NCI-H345 (cell line): ENCODE measurements at places on chromosomes 11 and 22.

GRCh38 chr22:27307545-27308247, 493.9 kb downstream of the MN1 start:
- no peak for DNase-seq

DNA sequence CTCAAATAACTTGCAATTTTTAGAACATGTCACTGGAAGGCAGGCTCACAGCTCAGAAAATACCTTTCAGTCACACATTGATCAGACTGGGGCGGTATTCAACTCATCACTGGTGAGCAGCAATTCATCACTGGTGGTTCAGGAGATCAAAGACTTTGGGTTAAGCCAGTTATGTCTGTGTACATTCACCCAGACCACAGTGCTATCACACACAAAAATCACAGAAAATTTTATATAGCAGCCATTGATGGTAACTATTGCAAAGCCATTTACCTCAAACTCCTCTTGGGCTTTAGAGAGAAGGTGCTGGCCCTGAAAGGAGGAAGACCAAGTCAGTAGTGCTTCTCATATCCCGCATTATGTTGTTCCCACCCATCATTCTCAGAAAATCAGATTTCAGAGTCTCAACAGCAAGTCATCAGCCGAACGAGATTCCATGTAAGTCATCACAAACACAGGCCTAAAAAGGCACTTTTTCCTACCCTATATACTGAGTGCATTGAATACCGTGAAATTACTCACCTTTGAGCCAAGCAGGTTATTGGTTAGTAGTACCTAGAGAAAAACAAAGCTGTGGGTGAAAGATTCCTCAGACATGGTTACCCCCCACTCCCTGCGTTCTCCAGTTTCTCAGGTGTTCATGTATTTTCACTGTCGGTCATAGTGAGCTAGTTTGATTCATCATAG, 14.0 kb upstream of the WDR74 start:
- no peak for DNase-seq

GRCh38 chr22:24095826-24096757, 85.0 kb downstream of the CABIN1 start:
- no peak for DNase-seq

- no peak for DNase-seq
Measured at GRCh38 chr22:49499433-49500075, 328.1 kb downstream of the BRD1 start.

- peak; percentile 73 for DNase-seq
Measured at GRCh38 chr22:41403532-41404318, 22.0 kb downstream of the TEF start.

GRCh38 chr11:123479048-123479837, 49.2 kb downstream of the GRAMD1B start:
- DNase-seq: no peak

- no peak for DNase-seq
Measured at GRCh38 chr22:40529821-40530220, 106.7 kb downstream of the MRTFA start.

GRCh38 chr22:20606041-20606783, 98.8 kb downstream of the MED15 start:
- DNase-seq: peak; percentile 69

DNA sequence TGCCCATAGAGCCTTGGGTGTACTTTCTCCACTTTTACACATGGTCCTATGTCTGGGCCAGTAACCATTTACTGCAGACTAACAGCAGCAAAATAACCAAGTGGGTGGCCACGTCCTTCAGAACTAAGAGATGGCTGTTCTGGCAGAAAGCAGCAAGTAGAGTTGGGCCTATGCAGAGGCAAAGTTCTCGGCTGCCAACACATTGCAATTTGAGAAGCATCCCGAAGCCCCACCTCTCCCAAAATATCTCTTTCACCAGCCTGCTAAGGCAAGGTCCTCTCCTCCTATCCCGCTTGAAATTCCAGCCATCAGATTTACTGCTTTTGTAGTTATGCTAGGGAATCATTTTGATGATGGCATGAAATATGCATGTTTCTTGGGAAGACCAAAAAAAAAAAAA, 118.5 kb upstream of the APOA1 start:
- no peak for DNase-seq

GRCh38 chr11:33924341-33924740, 32.5 kb upstream of the LMO2 start:
- no peak for DNase-seq

- no peak for DNase-seq
Measured at GRCh38 chr11:120314861-120315260, 10.2 kb upstream of the TLCD5 start.

DNA sequence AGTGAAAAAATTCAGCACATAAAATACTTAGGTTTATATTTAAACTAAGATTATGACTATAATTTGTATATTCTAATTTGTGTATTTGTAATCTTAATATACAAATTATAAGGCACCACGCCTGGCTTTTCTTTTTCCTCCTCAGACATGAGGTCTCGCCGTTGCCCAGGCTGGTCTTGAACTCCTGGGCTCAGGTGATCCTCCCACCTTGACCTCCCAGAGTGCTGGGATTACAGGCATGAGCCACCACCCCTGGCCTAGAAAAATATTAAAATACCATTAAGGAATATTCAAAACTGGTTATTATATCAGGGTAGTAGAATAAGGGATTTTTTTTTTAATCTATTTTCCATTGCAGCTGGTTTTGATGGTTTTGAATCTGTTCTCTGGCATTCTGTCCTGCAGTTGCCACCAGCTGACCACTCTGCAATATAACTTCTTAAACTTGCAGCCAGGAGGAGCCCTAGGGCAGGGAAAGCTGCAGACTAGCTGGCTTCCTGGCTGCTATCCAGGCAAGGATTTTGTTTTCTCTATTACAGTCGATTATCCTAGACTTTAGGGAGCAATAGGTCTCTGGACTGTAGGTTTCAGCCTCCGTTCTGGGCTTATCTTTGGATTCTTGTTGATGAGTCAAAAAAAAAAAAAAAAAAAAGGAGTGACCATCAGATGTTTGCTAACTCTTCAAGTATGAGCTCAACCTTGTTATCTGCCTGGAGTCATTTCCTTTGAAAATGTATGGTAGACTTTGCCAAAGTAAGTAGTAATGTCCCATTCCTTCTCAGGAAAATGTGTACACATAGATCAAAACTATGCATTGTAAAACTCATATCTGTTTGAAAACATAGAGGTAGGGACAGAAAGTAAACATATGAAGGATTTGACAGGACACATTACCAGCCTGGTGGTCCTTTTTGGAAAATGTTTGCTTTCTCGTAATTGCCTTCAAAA, 13.2 kb downstream of the POLA2 start:
- peak; percentile 25 for DNase-seq

DNA sequence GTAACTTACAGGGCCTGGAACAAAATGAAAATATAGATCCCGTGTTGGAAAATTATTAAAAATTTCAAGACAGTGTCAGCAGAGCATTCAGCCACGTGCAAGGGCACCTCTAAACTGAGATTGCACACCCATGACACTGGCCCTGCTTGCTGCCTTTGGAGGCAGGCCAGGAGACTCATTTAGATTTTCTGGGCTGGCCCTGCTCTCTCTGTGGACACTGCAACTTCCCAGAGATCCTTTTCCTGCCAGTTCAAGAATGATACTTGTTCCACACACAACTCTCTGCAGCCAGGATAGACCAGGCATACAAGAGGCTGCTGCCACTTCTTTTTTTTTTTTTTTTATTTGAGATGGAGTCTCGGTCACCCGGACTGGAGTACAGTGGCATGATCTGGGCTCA, 56.7 kb upstream of the PTPRJ start:
- no peak for DNase-seq

DNA sequence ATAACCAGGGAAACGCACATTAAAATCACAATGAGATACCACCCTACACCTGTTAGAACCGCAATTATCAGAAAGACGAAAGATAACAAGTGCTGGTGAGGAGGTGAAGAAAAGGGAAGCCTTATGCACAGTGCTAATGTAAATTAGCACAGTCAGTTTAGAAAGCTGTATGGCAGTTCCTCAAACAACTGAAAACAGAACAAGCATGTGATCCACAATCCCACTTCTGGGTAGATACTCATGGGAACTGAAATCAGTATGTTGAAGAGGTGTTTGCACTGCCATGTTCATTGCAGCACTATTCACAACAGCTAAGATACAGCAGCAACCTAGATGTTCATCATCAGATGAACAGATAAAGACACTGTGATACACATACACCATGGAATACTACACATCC, 75.0 kb upstream of the CCND1 start:
- no peak for DNase-seq

GRCh38 chr11:94297985-94298576, 6.3 kb upstream of the IZUMO1R start:
- DNase-seq: no peak

DNA sequence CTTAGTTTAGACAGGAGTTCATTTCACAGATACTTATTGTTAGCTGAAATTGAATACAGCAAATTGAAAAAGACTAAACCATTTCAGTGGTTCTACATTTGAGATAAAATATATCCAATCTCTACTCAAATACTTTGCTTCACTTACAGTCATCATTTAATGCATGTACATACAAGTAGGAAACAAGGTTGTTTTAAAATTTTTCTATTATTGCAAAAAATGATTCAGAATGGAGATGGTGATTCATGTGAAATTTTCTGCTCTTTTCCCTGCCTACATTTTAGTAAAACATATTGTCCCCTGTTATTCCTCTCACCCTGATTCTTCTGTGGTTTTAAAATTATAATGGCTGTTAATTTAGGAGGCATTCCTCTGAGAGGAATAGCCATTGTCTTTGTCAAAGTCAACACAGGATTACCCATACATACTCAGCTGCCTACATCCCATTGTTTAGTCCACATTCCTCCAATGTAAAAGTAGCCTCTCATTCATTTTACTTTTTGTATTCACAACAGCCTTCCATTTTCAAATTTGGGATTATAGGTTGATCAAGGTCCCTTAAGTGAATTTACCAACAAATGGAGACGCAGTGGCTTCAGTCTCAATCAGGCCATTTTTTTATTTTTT, 60.1 kb downstream of the TRPC6 start:
- DNase-seq: no peak

- no peak for DNase-seq
Measured at GRCh38 chr22:44583061-44583760, 85.2 kb upstream of the RTL6 start.

DNA sequence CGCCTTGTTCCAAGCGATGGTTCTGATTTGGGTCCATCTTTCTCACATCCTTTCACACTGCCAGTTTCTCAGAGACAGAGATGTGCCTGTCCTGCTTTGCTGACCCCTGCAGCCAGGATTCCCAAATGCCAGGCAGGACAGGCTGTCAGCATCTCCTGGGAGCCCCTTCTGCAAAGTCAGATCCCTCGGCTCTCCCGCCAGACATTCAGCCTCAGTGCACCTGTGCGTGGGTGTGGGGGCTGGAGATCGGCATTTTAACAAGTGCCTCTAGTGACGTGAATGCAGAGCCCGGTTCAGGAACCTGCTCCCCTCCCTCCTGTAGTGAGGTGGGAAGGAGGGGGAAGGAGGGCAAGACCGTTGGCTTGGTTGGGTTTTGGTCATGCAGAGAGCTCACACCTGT, 108.9 kb upstream of the FGF3 start:
- DNase-seq: no peak

GRCh38 chr11:90629229-90629806, 406.5 kb upstream of the CHORDC1 start:
- DNase-seq: no peak

GRCh38 chr11:27174672-27175210, 134.1 kb downstream of the BBOX1 start:
- peak; percentile 41 for DNase-seq

DNA sequence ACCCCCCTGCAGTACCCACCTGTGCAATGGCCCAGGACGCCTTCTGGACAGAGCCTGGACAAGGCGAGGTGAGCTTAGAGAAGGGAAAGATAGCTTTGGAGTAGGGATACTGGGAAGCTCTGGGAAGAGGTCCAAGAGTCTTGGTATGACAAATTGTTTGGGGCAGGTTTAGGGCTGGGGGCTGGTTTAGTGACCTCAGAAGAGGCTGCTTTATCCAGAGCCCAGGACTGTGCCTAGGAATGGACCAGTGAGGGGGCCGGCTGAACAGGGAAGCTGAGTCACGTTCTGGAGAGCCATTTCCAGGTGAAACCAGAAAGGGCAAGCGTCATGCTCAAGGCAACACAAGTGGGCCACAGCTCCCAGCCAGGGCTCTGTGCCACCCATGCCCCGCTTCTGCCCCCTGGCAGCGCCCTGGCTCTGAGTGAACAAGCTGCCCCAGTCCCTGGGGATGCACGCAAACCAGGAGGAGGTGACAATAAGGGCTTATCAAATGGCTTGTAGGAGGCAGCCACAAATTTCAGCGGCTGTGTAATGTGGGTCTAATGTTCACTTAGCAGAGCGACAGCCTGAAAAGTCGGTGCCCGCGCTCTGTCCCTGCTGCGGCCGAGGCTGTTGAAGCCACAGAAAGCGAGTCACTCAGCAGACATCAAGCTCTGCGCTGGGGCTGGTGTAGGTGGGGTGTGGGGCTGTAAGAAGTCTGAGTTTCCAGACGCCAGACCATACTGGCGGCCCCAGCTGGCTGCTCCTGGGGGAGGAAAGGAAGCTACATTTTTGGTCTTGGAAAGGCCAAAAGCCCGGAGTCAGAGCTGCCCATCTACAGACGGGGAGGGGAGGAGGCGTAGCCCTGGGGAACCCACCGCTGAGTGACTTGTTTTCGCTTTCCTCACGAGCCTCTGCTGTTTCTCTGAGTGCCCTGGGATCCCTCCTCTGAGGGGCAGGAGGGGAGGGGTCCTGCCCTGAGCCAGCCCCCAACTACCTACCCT, 18.3 kb upstream of the SYT7 start:
- no peak for DNase-seq

DNA sequence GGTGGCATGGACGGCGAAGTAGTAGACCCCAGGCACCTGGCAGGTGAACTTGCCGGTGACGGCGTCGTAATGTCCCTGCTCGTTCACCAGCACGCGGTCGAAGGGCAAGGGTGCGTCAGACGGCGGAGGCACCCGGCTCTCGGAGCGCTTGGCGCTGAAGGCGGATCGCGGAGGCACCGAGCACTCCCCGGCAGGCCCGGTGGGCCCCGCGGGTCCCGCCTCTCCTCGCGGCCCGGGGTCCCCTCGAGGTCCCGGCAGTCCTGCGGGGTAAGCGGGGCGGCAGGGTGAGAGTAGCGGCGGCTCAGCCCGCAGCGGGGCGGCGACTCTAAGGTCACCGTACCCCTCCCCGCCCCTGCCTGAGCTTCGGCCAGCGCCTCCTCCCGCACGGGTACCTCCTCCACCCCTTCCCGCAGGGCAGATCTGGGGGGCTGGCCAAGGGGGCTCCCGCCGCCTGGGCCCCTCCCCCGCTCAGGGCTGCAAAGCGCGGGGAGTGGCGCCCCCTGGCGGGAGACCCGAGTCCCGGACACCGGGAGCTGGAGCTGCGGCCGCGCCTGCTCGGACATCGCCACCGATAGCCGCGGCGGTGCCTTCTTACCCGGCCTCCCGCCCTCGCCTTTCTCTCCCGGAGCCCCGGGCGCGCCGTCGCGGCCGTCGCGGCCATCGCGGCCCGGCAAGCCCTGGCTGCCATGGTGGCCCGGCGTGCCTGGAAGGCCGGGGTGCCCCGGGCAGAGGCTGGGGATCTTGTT, 921 bp downstream of the C1QTNF5 start:
- DNase-seq: no peak
